T1000 (cell line): ENCODE measurements at places on chromosomes 4 and X.

DNA sequence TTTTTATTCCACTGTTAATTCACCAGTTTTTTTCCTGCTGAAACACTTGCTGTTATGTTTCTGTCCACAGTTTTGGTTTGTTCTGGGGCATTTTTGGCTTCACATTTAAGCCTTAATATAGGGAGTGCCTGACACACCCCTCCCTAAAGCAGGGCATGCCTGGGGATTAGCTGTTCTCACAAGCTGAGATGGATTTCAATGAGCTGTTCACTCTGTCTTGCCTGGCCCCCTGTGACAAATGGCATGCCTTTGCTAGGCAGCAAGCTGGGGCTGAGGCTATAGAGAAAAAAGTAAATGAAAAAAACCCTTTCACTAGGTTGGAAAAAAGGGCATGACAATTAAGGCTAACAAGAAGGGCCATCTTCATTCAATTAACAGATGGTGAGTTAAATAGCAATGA is 22.4 kb downstream of the LPAR4 start:
- DNase-seq: no peak

GRCh38 chr4:153318696-153319320 is 25.7 kb upstream of the MND1 start:
- no peak for DNase-seq

- DNase-seq: no peak
Observed at GRCh38 chr4:37715889-37716402, 29.8 kb upstream of the RELL1 start.

GRCh38 chr4:82139287-82139686 is 234.5 kb downstream of the HNRNPD start:
- DNase-seq: no peak

DNA sequence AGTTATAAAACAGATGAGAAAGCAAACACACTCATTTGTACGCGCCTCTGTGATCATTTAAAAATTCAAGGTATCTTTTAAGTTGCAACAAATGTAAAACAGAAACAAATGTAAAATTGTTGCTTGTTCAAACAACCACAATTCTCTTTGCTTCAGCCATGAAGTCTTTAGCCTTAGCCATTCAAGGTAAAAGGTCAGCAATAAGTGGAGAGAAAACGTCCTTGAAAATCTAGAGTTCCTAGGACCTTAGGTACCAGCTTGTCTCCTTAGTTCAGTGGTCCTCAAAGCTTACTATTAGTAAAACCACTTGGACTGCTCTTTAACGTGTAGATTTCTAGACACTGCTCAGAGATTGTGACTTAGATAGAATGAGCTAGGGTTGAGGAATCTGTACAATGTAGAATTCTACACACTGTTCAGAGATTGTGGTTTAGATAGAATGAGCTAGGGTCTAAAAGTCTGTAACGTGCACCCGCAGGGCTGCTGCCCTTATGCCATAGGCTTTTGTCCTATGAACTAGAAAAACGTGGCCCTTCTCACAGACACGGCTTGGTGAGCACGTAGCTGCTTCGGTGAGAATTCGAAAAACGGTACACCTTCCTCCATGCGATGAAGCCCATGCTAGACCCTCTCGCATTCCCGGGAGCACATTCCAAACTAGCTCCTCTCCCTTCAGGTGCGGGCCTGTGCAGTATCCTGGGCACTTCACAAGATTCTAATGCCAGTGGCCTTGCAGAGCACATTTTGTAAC is 1.7 kb downstream of the PLAC8 start:
- DNase-seq: no peak

DNA sequence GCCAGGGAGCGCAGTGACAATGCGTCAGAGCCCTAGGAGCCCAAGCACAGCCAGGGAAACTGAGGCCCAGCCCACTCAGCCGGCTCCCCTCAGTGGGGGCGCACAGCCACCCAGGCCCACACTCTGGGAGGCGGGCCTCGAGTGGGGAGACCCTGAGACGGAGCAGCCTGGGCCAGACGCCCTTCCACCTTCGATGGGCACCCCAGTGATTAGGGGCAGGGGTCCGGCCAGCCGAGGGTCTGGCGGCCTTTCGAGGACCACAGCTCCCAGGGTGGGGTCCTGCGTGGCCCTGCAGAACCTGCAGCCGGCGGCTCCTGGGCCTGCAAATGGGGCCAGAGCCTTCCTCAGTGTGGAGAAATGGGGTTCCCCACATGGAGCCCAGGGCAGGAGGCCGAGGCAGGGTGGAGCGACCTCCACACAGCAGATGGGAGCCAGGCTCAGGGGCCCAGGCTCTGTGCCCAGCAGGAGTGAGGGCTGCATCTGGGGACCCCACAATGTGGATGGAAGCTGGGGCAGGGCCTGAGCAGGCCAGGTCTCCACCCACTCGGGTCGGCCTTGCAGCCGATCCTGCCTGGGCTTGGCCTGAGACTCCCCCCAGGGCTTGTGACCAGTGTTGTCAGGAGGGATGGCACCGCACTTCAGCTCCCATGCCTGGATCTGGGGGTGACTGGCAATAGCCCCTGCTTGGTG is 5.0 kb downstream of the HGFAC start:
- DNase-seq: no peak

DNA sequence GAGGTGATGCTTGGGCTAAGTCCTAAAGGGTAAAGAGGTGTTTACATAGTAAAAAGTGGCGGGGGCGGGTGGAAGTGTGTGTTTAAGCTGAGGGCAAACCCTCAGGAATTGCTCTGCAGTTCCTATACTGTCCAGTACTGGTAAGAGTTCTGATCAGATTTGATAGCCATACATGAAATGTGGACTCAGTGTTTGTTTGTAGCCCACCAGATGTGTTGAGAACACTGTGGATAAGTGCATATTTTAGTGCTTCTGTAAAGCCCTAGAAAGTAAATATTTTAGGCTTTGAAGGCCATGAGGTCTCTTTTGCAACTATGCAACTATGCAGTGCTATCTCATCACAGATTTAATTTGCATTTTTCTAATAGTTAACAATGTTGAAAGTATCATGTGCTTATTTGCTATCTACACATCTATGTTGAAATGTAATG is 80.7 kb upstream of the EOLA2 start:
- no peak for DNase-seq

DNA sequence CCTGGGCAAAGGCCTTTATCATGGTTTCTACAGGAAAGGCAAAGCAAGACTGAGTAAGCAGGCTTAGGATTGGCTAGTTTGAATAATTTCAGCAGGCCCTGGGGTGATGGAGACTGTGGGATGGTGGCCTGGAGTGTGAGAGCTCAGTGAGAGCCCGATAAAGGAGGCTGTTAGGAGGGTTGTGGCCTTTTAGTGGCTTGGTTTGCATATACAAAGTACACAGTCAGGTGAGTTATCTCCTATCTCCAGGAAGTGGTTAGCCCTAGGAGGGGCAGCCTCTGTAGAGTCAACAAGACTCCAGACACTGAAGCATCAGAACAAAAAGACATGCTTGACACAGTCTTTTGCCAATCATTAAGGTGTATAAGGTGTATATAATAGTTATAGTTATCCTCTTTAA is 157.2 kb downstream of the CFAP299 start:
- DNase-seq: no peak

- DNase-seq: no peak
Observed at GRCh38 chrX:38704146-38704882, 96.9 kb upstream of the MID1IP1 start.

GRCh38 chrX:51336584-51336983 is 4.0 kb downstream of the NUDT10 start:
- DNase-seq: no peak

GRCh38 chr4:175405961-175406360 is 406.1 kb downstream of the GPM6A start:
- DNase-seq: no peak

GRCh38 chrX:110082161-110082560 is 79.2 kb downstream of the TMEM164 start:
- no peak for DNase-seq

DNA sequence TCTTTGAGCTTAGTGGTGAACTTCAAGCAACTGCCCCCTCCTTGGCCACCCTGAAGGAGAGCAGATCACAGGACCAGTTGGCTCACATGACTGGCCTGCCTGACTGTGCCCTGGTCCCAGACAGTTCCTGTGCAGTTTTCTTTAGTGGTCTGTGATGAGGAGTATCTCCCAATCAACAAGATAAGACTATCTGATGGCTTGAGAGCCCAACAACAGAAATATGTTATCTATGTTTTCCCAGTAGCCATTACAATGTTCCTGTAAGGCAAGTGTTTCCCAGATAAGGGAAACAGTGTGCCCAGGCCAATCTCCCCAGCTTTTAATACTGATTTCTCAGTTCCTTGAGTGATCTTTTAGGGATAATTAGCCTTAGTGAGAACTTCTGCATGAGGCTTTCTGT is 14.2 kb upstream of the TIMM8A start:
- no peak for DNase-seq

DNA sequence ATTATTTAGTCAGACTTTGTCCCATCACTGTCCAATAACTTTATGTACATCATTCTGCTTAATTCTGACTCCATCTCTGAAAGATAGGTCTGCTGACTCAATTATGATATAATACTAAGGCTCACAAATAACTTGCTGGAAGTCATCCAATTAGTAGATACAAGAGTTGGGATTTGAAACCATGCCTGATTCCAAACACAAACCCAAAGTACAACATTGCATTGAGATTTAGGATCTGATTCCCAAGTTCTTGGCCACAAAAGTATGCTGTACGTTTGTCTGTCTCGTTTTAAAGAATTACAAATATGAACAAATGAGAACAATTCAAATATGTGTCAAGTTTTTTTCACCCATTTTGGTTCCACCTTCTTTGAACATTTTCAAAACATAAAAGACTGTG is 108.8 kb downstream of the AMELX start:
- DNase-seq: no peak

GRCh38 chr4:10959586-10959985 is 275.0 kb upstream of the CLNK start:
- no peak for DNase-seq

- DNase-seq: peak; percentile 3
Observed at GRCh38 chrX:20680998-20681397, 414.3 kb upstream of the RPS6KA3 start.

DNA sequence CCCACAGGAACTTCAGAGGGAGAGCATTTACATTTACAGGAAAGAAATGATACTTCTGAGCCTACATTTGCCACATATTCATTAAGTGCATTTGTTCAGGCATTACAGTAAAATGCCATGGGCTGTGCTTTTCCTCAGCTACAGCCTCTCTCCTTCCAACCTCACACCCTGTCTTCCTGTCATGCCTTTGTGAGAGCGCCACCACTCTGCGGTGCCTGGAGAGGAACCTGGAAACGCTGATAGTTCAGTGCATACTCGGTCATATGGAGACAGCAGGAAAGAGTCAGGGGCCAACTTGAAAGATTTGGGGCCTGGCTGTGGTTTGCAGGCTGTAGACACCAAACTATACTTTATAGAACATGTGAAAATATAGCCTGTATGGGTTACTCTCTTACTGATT is 40.5 kb downstream of the NFKB1 start:
- DNase-seq: no peak

DNA sequence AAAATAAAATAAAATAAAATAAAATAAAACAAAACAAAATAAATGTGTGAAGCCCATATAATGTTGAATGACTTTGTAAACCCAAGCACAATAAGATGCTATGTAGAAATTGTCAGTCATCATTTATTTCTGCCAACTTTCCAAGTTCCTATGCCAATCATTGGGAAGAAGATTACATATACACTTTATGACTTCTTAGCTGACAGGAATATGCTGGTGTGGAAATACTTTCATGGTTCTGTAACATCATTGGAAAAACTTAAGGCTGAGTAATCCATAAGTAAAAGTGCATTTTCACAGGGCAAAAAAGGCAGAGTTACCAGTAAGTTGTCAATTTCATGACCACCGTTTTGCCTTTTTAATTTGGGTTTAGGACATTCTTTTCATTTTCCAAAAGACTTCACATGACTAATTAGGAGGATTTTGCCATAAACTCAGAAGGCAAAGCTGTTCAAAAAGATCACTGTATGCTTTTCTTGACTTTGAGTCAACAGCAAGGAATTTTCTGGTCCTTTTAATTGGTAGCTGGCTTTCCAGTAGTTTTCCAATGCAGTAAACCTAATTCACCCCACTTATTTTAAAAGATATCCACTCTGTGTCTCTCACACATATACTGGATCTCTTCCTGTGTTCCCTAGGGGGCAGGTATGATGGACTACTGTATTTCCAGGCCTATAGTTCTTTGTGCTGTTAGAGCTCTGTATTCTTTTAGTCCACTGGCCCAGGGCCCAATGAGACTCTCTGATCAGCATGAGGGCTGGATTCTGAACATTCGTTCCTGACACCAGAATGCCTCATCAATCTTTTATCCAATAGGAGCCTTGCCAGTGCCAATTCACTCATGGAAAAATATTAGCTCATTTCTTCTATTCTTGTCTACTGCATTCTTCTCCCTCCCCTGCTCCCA is 26.2 kb upstream of the SCRG1 start:
- DNase-seq: no peak

- no peak for DNase-seq
Observed at GRCh38 chrX:125850693-125851092, 315.4 kb downstream of the DCAF12L2 start.
